ENCODE measurements at places on chromosomes 6 and 20. TPM values are rescaled to one million over a fixed set of nuclear protein-coding genes. Genes with fewer than 3 reads are reported as not detected.

- DNase-seq: no peak
Observed at GRCh38 chr20:37920679-37921322, 17.9 kb downstream of the VSTM2L start.

DNA sequence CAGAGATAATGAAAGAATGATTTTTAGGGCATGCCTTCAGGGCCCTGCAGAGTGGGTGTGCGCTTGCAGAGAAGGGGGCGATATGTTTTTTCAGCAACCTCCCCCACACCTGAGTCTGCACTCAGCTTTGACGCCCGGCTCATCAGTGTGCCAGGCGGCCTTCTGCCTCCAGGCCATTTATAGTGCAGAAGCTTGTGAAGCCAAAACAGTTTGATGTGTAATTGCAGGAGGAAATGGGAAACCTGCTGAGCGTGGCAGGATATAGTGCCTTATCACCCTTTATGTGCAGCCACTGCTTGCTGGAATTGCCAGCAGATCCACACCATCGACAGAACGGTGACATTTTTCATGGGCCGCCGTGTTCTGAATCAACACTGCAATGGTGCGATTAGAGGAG is 178.2 kb downstream of the CDH4 start:
- DNase-seq: no peak

GRCh38 chr20:54356801-54357200 is 118.6 kb upstream of the DOK5 start:
- DNase-seq: no peak

Gene GCNT2
- 3.1 TPM for total RNA-seq

Gene DZANK1
- total RNA-seq: 7.1 TPM

DNA sequence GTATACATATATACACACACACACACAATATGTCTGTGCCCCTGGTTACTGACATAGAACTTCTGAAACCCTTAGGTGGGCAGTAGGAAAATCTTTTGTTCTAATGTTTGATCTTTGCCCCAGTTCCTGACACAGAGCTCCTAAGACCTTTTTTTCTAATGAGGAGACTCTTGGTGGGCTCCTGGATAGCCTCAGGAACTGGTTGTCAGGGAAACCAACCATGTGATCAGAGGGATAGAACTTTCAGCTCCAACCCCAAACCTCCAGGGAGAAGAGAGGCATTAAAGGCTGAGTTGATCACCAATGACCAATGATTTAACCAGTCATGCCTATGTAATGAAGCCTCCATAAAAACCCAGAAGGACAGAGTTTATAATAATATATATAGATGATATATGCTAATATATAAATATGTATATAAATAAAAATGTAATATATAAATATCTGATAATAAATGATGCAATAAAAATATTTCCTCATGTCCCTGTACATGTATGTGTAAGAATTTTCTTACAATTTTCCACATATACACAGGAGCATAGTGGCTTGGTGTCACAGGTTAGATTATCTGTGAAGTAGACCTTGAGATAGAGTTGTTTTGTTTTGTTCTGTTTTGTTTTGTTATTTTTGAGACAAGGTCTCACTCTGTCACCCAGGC is 93.3 kb downstream of the GPX5 start:
- no peak for DNase-seq

DNA sequence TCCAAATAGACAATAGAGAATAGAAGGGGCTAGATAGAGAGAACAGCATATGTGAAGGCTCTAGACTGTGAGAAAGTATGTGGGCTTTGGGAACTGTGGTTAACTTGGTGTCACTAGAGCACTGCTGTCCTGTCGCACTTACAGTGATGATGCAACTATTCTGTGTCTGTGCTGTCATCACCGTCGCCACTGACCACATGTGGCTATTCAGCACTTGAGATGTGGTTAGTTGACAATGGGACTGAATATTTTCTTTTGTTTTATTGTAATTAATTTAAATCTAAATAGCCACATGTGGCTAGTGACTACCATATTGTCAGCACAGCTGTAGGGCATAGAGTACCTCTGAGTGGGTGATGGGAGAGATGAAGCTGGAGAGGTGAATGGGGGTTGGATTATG is 39.0 kb upstream of the IFNGR1 start:
- no peak for DNase-seq
